ENCODE measurements at places on chromosomes 16 and 17.

DNA sequence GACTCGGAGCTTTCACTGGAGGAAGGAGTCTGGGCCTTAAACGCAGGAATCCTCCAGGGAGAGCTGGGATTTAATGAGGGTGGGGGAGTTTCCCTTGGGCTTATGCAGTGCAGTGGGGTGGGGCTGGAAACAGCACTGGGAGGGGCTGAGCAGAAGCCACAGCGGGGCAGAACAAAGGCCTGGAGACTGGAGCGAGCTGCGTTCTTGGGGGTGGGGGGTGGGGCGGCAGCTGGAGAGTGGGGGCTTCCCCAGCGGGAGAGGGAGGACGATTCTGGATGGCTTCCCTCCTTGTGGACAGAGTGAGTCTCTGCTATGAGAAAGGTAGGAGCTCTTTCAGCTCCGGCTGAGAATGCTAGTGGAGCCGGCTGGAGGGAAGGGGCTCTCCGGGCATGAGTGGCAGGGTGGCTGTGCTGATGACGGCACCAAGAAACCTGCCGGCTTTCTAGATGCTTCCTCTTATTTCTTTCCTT is 406.0 kb downstream of the SEC14L1 start:
- no peak for DNase-seq

- DNase-seq, result no peak
Observed at GRCh38 chr17:1255041-1255440, 15.2 kb upstream of the BHLHA9 start.

- DNase-seq, result no peak
Observed at GRCh38 chr17:43909537-43910231, 2.3 kb upstream of the MPP2 start.

DNA sequence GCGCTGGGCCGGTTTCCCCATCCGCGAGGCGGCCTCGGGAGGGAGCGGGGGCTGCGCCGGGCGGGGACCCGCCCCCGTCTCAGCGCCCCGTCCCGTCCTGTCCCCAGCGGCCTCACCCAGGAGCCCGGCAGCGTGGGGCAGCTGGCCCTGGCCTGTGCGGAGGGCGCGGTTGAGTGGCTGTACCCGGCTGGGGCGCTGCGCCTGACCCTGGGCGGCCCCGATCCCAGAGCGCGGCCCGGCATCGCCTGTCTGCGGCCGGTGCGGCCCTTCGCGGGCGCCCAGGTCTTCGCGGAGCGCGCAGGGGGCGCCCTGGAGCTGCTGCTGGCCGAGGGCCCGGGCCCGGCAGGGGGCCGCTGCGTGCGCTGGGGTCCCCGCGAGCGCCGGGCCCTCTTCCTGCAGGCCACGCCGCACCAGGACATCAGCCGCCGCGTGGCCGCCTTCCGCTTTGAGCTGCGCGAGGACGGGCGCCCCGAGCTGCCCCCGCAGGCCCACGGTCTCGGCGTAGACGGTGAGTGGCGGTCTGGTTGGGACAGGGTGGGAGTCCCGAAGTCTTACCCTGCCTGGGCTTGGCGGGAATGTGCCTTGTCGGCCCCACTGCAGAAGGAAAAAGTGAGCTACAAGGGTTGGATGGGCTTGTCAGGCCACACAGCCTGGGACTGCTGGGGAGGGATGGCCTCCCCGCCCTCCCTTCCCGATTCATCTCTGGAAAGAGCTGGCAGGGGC is 720 bp downstream of the METRN start:
- no peak for DNase-seq

GRCh38 chr17:78383725-78384471 is 5.4 kb downstream of the PGS1 start:
- DNase-seq, result peak; percentile 36

DNA sequence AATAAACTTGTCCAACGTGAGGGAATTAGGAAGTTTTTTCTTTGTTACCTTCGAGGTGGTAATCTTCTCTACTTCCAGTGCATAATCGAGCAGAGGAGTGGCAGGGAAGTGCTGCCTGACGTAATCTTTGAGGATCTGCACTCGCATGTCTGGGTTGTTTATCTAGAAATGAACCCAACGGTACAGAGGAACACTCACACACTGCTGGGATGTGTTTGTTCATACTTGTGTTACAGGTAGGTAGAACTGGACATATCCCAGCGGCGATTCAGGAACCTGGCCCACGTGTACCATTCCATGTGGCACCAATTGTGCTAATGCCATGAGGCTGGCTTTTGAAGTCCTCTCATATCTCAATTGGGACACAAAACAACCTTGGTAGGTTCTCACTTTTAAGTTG is 4.2 kb upstream of the KLHL11 start:
- no peak for DNase-seq

DNA sequence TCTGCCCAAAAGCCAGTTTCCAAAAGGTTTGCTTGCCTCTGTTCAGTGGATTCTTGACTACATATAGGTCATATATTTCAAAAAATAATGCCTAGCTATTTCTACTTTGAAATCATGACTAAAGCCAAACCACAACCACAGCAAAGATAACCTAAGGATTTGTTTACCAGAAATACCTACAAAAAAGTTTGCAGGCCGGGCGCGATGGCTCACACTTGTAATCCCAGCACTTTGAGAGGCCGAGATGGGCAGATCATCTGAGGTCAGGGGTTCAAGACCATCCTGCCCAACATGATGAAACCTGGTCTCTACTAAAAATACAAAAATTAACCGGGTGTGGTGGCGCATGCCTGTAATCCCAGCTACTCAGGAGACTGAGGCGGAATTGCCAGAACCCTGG is 15.2 kb downstream of the CARHSP1 start:
- no peak for DNase-seq

DNA sequence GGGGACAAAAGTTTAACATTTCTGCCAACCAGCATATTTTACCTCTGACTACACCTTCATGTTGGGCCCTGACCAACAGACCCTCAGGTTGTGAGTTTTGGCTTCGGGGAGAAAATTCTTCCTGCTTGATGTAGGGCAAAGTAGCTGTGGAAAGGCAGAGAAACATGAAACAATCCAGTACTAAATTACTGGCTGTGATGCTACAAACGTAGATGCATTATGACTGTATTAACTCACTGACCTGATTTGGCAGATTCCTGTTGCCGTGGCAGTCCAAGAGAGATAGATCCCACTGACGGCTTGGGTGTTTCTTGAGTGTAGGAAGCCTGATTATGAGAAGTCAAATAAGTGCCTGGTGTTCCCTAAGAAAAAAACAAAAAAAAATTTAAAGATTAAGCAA is 80.7 kb downstream of the TTC19 start:
- no peak for DNase-seq

- no peak for DNase-seq
Observed at GRCh38 chr16:23765933-23766332, 11.1 kb downstream of the CHP2 start.

DNA sequence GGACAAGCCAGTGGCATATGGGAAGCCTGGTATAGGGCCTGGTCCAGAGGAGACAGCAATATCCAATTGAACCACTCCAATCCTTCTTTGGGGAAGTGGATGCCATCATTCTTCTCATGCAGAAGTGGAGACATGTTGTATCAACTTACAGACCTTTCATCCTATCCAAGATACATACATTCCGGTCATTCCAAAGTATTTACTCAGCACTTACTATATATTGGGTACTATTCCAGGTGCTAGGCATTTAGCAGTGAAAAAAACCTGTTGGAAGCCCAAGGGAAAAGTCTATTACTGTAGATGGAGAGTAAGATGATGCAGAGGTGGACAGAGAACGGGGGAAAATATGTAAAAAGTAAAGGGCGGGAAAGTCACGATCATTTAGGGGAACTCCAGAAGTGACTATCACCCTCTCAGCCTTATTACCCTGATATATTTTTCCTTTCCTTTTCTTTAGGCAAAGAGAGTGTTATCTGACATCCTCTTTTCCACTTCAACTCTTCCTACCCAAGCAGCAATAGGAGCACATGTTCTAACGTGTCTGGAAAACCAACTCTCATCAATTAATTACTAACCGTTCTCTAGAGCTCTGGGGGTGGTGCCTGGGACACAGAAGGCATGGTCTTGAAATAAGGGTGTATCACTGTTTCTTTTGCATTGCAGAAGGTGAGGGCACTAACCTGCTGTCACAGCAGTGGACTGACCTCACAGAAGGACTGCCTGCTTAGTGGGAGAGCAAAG is 210.1 kb upstream of the MAF start:
- no peak for DNase-seq

DNA sequence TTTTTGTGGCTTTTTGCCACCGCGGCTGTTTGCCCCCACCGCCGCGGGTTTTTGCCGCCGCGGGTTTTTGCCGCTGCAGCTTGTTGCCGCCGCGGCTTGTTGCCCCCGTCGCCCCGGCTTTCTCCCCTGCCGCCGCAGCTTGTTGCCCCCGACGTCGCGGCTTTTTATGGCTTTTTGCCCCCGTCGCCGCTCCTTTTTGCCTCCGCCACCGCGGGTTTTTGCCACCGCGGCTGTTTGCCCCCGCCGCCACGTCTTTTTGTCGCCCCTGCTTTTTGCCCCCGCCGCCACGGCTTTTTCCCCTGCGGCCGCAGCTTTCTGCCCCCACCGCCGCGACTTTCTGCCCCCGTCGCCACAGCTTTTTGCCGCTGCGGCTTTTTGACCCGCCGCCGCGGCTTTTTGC is 149.5 kb downstream of the KCNJ18 start:
- DNase-seq, result no peak

DNA sequence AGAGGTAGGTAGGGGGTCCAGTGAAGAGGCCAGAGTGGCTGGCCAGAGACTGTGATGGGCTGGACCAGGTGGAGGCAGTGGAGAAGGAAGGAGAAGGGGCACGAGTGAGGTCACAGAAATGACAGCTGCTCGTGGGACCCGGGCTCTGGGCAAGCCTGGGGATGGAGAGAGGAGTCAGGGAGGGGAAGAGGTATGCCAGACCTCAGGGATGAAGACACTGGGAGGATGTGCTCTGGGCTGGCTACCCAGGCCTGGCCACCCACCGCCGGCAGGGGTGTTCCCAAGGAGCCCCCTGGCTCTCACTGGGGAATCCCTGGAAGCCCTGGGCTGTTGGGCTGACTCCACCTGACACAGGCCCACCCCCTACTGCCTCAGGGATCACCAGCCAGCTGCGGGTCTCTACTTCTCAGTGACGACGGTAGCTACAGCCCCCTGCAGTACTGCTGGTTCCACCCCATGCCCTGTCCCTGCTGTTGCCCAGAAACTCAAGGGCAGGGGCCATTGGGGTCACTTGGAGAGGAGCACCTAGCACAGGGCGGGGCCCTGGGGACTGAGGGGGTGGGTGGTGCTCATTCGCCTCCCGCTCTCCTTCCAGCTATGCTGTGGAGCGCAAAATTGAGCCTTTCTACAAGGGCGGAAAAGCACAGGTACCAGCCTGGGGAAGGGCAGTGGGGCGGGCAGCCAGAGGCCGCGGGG is 1.8 kb downstream of the TBL3 start:
- DNase-seq, result no peak

- DNase-seq, result no peak
Observed at GRCh38 chr16:12271006-12271405, 294.5 kb downstream of the SNX29 start.

- no peak for DNase-seq
Observed at GRCh38 chr17:57735707-57736106, 9.4 kb downstream of the CCDC182 start.

DNA sequence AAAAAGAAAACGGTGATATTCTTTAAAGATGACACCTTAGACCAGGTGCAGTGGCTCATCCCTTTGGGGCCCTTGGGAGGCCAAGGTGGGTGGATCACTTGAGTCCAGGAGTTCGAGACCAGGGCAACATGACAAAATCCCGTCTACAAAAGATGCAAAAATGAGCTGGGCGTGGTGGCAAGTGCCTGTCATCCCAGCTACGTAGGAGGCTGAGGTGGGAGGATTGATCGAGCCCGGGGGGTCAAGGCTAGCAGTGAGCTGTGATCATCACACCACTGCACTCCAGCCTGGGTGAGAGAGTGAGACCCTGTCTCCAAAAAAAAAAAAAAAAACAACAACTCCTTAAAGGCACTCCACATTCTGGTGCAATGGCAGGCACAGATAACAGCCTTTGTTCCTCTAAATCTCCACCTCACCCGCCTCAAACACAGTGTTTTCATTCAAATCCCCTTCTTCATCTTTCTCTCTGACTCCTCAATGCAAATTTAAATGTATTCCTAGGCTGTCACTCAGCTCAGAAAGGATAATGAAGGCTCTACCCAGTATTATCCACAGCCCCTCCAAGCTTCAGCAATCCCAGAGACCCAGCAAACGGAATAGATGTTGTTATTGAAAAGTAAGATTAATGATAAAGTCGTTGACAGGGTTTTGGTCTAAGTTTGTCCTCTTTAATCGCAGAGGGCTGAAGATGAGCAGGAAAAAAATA is 56.2 kb upstream of the CACNG5 start:
- no peak for DNase-seq

DNA sequence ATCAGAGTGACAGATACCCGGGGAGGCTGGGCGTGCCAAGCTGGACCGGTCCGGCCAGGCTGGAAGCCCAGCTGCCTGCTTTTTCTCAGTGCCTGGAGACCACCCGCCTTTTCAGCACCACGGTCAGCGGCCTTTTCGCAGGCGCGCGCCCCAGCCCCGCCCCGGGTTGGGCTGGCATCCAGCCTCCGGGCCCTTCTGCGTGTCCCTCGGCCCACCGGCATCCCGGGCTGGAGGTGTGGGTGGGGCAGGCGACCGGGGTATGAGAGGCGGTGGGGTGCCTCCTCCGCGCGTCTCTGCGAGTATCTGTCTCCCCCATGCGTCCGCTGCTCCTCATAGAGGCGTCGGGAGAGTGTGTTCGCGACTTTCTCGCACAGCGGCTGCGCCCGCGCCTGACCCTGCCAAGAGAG is 102.5 kb downstream of the MRM1 start:
- peak; percentile 38 for DNase-seq

- no peak for DNase-seq
Observed at GRCh38 chr17:4818276-4818675, 11.3 kb downstream of the PLD2 start.

DNA sequence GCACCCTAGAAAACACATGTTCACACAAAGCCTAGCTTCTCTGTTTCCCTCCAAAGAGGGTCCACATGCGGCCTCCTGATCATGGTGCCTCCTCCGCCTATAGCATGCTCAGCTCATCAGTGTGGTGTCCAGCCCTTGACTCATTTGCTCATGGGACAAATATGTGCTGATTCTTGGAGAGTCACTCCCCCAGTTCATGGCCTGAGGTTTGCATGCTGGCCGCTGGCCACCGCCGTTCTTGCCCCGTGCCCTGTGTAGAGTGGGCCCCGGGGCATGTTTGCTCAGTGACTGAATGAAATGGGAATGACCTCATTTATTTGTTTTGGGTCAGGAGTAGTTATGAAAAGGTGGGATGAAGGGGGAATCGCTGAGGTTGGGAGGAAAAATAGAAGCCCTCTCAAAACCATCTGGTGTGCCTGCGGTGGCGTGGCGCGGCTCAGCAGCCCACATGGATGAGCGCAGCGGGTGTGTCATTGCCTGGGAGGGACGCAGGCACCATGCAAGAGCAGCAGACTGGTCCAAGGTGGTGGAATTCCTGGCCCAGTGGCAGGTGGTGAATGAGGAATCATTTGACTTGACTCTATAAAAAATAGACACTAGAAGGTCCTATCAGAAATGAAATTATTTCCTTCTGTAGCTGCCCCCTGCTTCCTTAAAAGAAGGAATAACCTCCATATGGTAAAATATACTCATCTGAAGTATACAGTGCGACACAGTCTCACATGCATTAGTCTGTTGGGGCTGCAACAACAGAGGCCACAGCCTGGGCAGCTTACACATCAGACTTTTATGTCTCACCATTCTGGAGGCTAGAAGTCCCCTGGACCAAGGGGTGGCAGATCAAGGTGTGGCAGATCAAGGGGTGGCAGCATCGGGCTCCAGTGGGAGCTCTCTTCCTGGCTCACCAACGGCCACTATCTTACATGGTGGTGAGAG is 31.7 kb downstream of the CRISPLD2 start:
- no peak for DNase-seq
